H1 (cell line): ENCODE measurements at places on chromosomes 7 and 10.

DNA sequence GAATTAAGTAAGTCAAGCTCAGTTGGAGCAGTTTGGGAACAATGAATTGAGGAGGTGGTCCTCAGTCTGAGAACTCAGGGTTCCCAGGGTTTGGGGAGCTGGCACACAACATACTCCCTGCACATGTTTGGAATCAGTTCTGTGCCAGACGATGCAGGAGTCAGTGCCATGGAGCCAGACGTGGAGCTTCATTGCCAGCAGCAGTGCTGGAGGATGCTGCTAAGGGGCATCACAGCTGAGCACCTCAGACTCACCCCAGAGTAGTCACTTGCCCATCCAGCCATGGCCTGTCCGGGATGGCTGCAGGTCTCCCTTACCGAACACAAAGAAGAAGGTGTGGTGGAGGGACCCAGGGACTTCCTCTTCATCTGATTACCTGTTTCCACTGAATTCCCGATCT lies 7.9 kb downstream of the GIMAP5 start:
- H3K27ac ChIP-seq = no peak overlapping the region
- no peaks in the 10 kb centered on the region for H3K36me3 ChIP-seq
- H3K4me1 ChIP-seq = no peaks in the 10 kb centered on the region
- H3K4me3 ChIP-seq = no peak overlapping the region
- H3K27me3 ChIP-seq = peaks cover 73% of the 10 kb centered on the region
- DNase-seq = no peak

- H3K4me1 ChIP-seq = no peaks in the 10 kb centered on the region; the same call in 1 of the 2 replicates
- DNase-seq = no peak
- H3K27ac ChIP-seq = no peak overlapping the region
- no peaks in the 10 kb centered on the region for H3K27me3 ChIP-seq
- no peaks in the 10 kb centered on the region for H3K36me3 ChIP-seq
- H3K4me3 ChIP-seq = no peak overlapping the region
These were observed 99.0 kb downstream of the PLPP4 start for GRCh38 chr10:120555842-120556532.

DNA sequence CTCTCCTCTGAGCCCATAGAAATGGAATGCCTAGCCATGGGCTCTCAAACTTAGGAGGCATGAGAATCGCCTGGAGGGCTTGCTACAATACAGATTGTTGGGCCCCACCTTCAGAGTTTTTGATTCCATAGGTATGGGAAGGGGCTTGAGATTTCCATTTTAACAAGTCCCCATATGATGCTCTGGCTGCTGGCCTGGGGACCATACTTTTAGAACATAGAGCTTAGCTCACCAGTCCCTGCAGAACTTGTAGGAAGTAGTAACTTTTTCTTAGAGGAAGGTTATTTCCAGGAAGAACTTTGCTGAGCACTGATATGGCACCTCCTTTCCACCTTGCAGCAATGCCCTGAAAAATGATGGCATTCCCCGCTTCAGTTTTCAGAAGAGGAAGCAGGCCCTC lies 177.0 kb upstream of the ZMIZ1 start:
- peak; percentile 8 for DNase-seq
- H3K36me3 ChIP-seq = no peaks in the 10 kb centered on the region
- H3K4me3 ChIP-seq = no peak overlapping the region
- H3K27ac ChIP-seq = no peak overlapping the region

- H3K36me3 ChIP-seq = no peaks in the 10 kb centered on the region
- DNase-seq = no peak
- no peak overlapping the region for H3K4me3 ChIP-seq
- peaks cover 4% of the 10 kb centered on the region; the same call in 1 of the 2 replicates for H3K4me1 ChIP-seq
- no peaks in the 10 kb centered on the region for H3K27me3 ChIP-seq
These were observed 57.6 kb downstream of the LRGUK start for GRCh38 chr7:134184767-134185166.

GRCh38 chr10:44906486-44906885 lies 4.7 kb upstream of the TMEM72 start:
- no peak for DNase-seq
- no peak overlapping the region for H3K4me3 ChIP-seq
- H3K4me1 ChIP-seq = peaks cover 11% of the 10 kb centered on the region
- no peaks in the 10 kb centered on the region for H3K36me3 ChIP-seq

DNA sequence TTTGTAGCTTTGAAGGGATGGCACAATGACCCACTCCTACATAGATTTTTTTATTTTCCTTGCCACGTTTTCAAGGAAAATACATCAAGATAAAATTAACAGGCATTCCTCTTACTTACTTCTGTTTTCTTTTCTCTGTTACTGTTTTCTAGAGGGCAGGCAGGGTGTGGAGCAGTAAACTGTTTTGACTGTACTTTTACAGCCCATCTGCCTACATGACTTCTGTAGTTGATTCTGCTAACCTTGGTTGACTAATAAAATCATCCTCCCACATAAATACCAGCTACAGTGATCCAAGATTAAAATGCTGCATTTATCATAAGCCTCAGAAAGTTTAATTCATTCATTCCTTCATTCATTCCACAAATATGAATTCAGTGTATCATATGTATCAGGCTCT lies 158.5 kb downstream of the TRIL start:
- H3K27ac ChIP-seq = no peak overlapping the region
- DNase-seq = no peak
- no peak overlapping the region for H3K4me3 ChIP-seq
- no peaks in the 10 kb centered on the region for H3K4me1 ChIP-seq
- H3K27me3 ChIP-seq = no peaks in the 10 kb centered on the region

DNA sequence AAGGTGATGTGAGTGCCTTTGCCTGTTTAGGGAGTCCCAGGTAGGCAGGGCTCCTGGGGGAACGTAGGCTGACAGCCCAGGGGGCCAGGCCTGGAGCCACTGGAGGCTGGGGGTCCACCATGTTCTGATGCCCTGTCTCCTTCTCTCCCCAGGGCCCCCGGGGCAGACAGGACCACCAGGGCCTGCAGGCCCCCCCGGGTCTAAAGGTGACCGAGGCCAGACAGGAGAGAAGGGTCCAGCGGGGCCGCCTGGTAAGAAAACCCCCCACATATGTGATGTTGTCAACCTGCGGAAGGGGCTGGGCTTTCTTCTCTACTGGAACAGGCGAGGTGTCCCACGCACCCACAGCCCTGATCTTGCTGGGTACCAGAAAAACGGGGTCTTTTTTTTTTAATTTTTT lies 85.2 kb downstream of the MYL10 start:
- H3K27ac ChIP-seq = no peak overlapping the region
- no peaks in the 10 kb centered on the region for H3K27me3 ChIP-seq
- no peak for DNase-seq
- H3K36me3 ChIP-seq = no peaks in the 10 kb centered on the region

- H3K36me3 ChIP-seq = no peaks in the 10 kb centered on the region
- no peak for DNase-seq
- H3K4me3 ChIP-seq = no peak overlapping the region
- no peaks in the 10 kb centered on the region for H3K4me1 ChIP-seq
These were observed 1169.9 kb downstream of the NXPH1 start for GRCh38 chr7:9603291-9603690.

DNA sequence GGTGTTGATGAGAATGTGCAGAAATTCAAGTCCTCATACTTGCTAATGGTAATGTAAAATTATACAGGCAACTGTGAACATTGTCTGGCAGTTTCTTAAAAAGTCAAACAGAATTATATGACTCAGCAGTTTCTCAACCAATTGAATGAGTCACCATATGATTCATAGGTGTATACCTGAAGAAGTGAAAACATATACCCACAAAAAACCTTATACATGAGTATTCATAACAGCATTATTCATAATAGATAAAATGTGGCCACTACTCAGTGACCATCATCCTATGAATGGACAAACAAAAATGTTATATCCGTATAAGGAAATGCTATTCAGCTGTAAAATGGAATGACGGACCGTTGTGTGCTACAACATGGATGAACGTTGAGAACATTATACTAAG lies 253.5 kb downstream of the MALRD1 start:
- no peaks in the 10 kb centered on the region for H3K27me3 ChIP-seq
- H3K27ac ChIP-seq = no peak overlapping the region
- peaks cover 3% of the 10 kb centered on the region; the same call in 1 of the 2 replicates for H3K4me1 ChIP-seq
- no peaks in the 10 kb centered on the region for H3K36me3 ChIP-seq
- no peak overlapping the region for H3K4me3 ChIP-seq

DNA sequence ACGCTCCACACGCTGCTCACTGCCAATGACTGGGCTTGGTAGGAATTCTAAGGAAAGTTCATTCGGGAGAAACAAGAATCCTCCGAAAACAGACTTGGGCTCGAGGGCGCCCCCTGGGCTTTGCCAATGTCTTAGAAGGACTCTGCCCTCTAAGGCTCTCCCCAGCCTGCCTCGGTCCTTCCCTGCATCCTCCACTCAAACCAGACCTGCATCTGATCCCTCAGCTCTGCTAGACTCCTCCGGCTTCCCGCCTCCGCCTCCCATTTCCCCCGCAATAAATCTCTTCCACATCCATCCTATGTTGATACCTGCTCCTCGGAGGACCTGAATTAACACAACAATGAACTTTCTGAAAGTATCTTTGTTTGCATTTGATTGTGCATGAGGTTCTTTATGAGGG lies 177.6 kb downstream of the PLPP4 start:
- H3K27ac ChIP-seq = no peak overlapping the region
- H3K4me3 ChIP-seq = no peak overlapping the region
- H3K36me3 ChIP-seq = no peaks in the 10 kb centered on the region
- H3K4me1 ChIP-seq = no peaks in the 10 kb centered on the region

DNA sequence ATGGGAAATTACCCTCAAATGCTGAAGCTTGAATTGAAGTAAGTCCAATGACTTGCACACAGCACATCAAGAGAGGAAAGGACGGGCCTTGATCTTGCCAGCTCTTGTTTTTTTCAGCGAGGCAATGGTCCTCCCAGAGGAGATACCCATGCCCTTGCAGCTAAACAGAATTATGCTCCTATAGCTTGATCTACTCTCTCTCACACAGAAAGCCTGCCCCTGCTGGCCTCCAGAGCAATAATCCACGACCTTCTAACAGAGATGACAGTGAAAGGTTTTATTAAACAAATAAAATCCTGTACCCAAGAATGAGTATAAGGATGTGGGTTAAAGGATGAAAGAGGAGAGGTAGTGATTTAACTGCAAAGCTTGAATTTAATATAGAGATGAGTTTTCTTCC lies 268.0 kb downstream of the ADRA2A start:
- no peak overlapping the region for H3K4me3 ChIP-seq
- no peaks in the 10 kb centered on the region for H3K36me3 ChIP-seq
- DNase-seq = no peak
- H3K27me3 ChIP-seq = no peaks in the 10 kb centered on the region
- no peaks in the 10 kb centered on the region for H3K4me1 ChIP-seq

GRCh38 chr10:129222436-129222835 lies 244.6 kb upstream of the MGMT start:
- DNase-seq = no peak
- no peaks in the 10 kb centered on the region for H3K36me3 ChIP-seq
- H3K4me3 ChIP-seq = no peak overlapping the region

- peaks cover 16% of the 10 kb centered on the region for H3K4me1 ChIP-seq
- DNase-seq = no peak
- H3K4me3 ChIP-seq = no peak overlapping the region
- no peak overlapping the region for H3K27ac ChIP-seq
These were observed 40.9 kb downstream of the ACSM6 start for GRCh38 chr10:95234951-95235350.

GRCh38 chr10:94459385-94459784 lies 57.0 kb downstream of the TBC1D12 start:
- H3K27ac ChIP-seq = no peak overlapping the region
- H3K4me3 ChIP-seq = no peak overlapping the region
- H3K36me3 ChIP-seq = no peaks in the 10 kb centered on the region
- H3K27me3 ChIP-seq = no peaks in the 10 kb centered on the region
- no peaks in the 10 kb centered on the region for H3K4me1 ChIP-seq

GRCh38 chr7:31340603-31341002 lies at the start of gene NEUROD6:
NEUROD6 (minus strand) TSS chr7:31340726; CDS start chr7:31339268, 1,458 bp downstream.
- H3K4me3 ChIP-seq = no peak within 1 kb of the TSS
- no peaks in the 10 kb centered on the region for H3K4me1 ChIP-seq
- no peak within 1 kb of the TSS for H3K27ac ChIP-seq
- no peaks in the 10 kb centered on the region for H3K36me3 ChIP-seq

DNA sequence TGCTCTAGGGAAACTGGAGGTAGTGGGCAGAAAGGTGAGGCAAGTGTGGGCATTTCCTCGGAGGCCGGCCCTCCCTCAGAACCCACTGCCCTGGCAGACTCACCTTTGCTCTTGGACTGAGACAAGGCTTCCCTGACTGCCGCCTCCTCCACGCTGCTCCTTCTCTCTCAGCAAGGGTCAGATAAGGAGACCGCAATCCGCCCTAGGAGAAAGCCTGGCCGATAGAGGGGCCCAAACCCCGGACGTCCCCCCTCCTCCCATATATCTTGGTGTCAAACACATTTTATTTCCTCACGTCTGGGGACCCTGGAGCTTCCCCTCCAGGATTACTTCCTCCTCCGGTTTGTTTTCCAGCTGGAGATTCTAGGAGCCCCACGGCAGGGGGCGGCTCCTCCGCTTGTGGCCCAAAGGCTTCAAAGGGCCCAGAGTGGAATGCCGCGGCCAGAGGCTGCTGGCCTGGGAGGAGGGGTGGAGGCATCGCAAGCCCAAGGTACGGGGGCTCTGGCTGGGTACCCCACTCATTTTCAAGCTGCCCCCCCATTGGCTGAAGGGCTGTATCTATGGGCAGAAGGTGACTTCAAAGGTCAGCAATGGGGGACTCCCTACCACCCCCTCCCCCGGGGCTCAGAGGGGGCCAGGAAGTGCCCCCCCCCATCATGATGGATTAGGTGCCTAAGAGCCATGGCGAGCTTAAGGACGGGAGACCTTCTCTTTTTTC lies 31.7 kb upstream of the LBX1 start:
- H3K4me1 ChIP-seq = peaks cover 21% of the 10 kb centered on the region
- no peak overlapping the region for H3K27ac ChIP-seq
- DNase-seq = no peak
- peak overlapping the region; percentile 27; the same call in 1 of the 2 replicates for H3K4me3 ChIP-seq

DNA sequence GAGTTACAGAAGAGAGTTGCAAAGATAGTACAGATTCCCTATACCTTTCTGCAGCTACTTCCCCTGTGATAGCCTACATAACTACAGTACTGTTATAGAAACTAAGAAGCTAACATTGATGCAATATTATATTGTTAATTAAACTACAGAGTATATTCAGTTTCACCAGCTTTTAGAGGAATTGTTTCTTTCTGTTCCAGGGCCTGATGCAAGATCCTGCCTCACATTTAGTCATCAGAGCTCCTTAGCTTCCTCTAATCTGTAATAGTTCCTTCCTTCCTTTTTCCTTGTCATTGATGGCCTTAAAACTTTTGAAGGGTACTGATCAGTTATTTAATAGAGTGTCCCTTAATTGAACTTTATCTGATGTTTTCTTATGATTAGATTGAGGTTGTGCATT lies 56.8 kb downstream of the SDHAF3 start:
- no peaks in the 10 kb centered on the region for H3K4me1 ChIP-seq
- no peak overlapping the region for H3K27ac ChIP-seq
- no peaks in the 10 kb centered on the region for H3K36me3 ChIP-seq

- no peaks in the 10 kb centered on the region for H3K27me3 ChIP-seq
- H3K4me1 ChIP-seq = peaks cover 14% of the 10 kb centered on the region
- no peak overlapping the region for H3K4me3 ChIP-seq
- no peak overlapping the region for H3K27ac ChIP-seq
These were observed 371.6 kb downstream of the RPS24 start for GRCh38 chr10:78405231-78405630.
